ENCODE measurements at places on chromosomes 13 and 19. TPM values are rescaled to one million over a fixed set of nuclear protein-coding genes. Genes with fewer than 3 reads are reported as not detected.

Gene AP1M2
- total RNA-seq: not detected

Gene P2RY11
- total RNA-seq: 33.1 TPM

Gene GIPC3
- 0.24 TPM for total RNA-seq

Gene LRRC63
- total RNA-seq: not detected

Gene ZGLP1
- 5.1 TPM for total RNA-seq

Gene FAM83E
- total RNA-seq: 3.5 TPM

Gene TSKS
- total RNA-seq: 0.55 TPM

Gene SLC25A42
- 14.2 TPM for total RNA-seq

Gene KCNN1
- total RNA-seq: 0.17 TPM

Gene ZNF813
- total RNA-seq: 10.7 TPM

Gene CYP4F3
- total RNA-seq: not detected

Gene BRSK1
- 1.3 TPM for total RNA-seq

Gene FGF9
- 0.22 TPM for total RNA-seq

Gene SIGLEC7
- total RNA-seq: not detected

Gene LILRB1
- 171 TPM for total RNA-seq

Gene CLEC17A
- total RNA-seq: 123 TPM

Gene C1QTNF9
- total RNA-seq: not detected

Gene HIF3A
- total RNA-seq: not detected

Gene NLRP9
- total RNA-seq: not detected

Gene PSPC1
- 75.3 TPM for total RNA-seq

Gene DNAJB1
- 56.1 TPM for total RNA-seq

Gene ETFB
- total RNA-seq: 43.8 TPM

Gene CCDC122
- 7.1 TPM for total RNA-seq

Gene ZBTB32
- total RNA-seq: 16.4 TPM

Gene CRX
- total RNA-seq: not detected

Gene BRCA2
- total RNA-seq: 6.6 TPM

Gene PSG7
- not detected for total RNA-seq

Gene IFNL1
- total RNA-seq: not detected

Gene ZNF723
- not detected for total RNA-seq

Gene SLC46A3
- total RNA-seq: 8.6 TPM

Gene WDR88
- total RNA-seq: 0.51 TPM

Gene KCNK6
- total RNA-seq: 3.2 TPM

Gene CGB8
- not detected for total RNA-seq

Gene NLRP7
- total RNA-seq: 0.33 TPM
